ENCODE measurements at places on chromosomes 12 and 14.

DNA sequence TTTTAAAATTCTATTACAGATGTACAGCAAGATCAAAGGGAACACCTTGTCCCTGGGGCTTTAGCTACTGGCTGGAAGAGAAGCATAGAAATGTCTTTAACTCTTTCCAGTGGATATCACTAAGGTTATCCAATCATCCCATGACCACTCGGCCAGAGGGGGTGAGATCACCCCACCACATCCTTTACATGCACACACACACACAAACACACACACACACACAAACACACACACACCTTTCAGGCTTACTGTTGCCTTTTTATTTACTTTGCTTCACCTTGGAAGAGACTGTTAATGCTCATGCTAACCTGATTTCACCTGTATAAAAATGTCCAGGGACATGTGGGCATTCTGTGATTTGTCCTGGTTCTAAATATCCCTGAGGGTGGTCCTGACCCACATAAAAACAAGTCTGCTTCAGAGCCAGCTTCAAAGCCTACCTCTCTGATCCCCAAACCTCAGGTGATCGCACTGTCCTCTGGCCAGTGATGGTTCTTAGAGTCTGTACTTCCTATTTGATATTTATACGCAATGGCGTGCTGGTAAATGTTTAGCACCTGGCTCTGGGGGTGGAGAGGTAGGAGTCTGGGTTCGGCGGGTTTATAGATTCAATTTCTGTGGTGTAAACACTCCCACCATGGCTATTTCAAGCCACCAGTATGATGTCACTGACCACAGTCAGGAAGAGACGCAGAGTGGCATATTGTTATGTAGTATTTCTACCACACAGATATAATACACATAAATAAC is 166.1 kb upstream of the EEA1 start:
- peak; percentile 5 for DNase-seq

DNA sequence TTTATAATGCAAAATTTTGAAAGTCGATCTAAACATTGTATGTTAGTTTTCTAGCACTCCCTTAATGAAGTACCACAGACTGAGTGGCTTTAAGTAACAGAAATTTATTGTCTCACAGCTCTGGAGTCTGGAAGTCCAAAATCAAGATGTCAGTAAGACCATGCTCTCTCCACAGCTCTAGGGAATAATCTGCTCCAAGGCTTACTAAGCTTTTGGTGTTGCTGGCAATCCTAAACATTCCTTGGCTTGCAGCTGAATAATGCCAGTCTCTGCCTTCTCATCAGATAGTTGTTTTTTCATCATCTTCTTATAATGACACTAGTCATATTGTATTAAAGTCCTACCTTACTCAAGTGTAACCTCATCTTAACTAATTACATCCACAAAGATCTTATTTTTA is 102.2 kb downstream of the RASSF9 start:
- no peak for DNase-seq

DNA sequence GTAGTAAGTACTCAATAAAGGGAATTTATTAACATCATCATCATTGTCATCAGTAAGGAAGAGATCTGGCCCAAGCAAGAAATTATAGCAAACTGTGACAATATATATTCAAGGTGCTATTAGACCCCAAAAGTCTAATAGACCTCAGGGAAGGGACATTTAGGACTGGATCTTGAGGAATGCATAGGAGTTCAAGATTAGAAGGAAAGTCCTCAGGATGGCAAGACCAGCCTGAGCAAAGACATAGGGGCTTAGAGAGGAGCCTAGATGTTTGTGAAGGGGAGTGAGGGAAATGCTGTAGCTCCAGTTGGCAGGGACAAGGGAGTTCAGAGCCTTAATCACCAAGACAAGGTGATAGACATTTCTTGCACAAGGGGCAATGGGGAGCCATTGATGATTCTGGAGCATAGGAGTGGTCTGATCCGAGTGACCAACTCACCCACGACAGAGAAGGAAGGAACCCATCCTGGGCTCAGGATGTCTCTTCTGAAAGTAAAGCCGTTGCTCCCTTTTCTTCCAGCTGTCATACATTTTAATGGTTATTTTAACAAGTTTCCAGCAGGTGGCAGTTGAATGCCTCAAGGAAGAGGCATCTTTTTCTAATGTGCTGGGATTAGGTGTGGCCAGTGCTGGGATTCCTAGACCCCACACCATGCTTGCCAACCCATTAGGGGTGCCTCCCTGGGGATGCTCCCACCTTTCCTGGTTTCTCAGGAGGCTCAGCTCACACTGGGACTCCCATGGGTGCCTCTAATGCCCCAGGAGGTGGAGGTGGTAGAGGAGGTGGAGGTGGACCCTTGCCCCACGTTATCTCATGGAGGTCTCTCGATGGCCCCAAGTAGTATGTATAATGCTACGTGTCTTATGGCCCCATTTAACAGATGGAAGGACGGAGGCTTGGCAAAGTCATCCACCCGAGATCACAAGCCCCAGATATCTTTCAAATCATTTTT is 37.8 kb downstream of the PHETA1 start:
- no peak for DNase-seq

GRCh38 chr14:103086771-103087342 is 2.8 kb downstream of the LBHD2 start:
- no peak for DNase-seq

DNA sequence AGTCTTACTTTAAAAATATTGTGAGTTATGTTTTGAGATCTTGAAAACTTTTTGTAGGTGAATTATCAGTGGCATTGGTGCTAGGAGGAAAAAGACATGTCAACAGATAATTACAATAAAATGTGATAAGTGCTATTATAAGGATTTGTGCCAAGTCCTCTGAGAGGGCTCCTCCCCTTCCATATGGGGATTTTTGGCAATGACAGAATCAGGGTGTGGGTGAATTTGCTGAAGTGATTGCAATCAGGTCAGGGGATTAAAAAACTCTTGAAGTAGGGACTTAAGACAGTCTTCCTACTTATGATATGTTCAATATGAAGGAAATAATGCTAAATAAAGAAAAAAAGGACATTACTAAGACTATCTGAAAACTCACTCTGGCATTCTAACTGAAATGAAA is 122.5 kb downstream of the SLC15A5 start:
- no peak for DNase-seq

- DNase-seq = no peak
Observed at GRCh38 chr12:131535779-131536178, 175.1 kb upstream of the SFSWAP start.

DNA sequence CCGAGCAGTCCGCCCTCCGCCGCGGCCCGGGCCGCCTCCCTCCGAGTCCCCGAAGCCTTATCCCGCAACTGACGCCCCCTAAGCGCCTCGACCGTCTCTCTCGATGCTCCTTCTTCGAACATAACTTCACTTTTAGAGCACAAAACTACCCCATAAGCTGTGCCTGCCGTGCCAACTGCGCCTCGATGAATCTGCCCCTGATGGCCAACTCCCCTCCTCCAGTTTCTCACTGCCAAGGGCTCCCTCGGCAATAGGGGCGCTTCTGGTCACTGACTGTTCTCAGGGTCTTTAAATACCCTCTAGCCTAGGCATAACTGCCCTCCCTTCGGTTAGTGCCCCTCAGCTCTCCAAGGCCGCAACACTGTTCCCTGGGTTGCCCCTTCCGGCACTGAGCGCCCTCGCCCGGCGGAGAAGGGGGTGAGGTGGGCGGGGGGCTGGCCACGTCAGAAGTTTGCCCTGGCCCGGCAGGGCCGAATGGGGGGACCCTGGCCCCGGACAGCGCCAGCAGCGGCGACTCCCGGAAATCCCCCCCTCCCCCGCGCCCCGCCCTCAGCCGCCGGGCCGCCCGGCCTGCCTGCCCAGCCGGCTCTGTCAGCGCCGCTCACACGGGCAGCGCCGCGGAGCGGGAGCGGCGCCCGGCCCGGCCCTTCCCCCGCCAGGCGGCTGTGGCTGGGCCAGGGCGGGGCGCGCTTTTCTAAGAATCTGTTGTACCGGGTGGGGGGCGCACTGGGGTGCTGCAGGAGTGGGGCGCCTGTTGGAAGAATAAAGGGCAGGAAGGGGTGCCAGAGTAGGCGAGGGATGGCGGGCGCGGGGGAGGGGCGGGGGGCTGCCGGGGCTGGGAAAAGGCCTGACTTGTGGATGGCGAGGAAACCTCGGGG is 10.6 kb downstream of the RARG start:
- no peak for DNase-seq

DNA sequence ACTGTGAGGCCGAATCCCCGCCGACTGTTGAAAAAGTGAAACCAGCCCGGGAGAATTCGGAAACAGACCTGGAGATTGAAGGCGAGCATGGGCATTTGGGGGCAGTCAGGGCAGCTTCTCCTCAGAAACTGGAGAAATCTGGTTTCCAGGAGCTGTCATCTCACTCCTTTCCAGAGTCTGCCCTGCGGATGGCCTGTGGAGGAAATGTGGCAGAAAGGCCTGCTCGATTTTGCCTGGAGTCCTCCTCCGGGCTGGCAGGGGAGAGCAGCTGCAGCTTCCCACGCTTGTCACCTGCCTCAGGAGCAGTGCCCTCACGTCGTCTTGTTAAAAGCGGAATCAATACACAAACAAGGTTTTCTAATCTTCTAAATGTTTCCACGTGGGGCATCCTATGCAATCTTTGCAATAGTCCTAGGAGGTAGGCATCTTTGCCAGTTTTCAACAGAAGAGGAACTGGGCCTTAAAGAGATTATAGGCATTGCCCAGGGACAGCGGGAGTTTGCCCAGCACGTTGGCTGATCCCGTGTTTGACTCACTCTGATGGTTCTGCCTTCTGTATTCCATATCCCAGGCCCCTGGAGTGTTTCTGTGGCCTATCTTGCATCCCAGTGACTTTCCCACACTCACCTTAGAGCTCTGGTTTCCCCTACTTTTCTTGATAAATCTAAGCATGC is 2.3 kb downstream of the LRRC74A start:
- DNase-seq = no peak

GRCh38 chr12:100279607-100280244 is 12.7 kb downstream of the SCYL2 start:
- DNase-seq = no peak

DNA sequence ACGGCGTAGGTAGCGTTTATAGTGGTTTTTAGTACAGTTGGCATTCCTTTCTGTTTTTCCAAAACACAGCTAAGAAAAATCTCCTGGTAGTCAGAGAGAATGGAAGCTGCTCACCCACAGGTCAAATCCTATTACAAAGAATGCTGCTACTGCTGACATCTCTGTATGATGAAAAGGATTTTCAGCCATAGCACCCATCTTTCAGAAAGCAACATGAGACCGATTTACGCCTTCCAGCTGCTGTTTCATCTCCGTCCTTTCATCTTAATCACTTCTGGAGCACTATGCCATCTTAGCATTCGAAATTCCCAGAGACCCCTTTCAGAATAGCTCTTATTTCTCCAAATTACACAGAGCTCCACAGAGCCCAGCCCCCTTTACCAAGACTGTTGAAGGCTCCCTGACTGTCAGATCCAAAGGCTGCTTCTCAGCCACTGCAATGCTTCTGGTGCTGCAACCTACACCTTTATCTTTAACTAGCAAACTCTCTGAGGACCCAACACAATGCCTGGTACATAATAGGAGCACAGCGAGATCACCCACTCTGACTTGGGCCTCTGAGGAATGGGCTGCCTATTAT is 211.8 kb downstream of the NEDD1 start:
- no peak for DNase-seq

- no peak for DNase-seq
Observed at GRCh38 chr14:91693346-91693745, 38.5 kb downstream of the CATSPERB start.

DNA sequence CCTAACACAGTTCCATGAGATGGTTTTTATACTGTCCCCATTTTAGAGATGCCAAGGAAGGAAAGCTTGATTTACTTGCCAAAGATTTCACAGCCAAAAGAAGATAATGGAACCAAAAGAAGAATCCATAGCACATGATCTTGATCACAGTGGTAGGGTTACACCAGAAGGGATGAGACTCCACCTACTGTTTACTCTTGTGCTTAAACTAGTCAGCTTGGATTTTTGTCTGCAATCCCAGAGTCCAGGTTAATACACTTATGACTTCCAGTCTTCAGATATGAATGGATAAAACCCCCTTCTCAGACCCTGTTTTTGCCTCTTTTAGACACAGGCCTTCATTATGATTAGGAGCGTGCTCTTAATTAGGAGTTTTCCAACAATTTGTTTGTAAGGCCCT is 454.2 kb downstream of the AEBP2 start:
- no peak for DNase-seq

DNA sequence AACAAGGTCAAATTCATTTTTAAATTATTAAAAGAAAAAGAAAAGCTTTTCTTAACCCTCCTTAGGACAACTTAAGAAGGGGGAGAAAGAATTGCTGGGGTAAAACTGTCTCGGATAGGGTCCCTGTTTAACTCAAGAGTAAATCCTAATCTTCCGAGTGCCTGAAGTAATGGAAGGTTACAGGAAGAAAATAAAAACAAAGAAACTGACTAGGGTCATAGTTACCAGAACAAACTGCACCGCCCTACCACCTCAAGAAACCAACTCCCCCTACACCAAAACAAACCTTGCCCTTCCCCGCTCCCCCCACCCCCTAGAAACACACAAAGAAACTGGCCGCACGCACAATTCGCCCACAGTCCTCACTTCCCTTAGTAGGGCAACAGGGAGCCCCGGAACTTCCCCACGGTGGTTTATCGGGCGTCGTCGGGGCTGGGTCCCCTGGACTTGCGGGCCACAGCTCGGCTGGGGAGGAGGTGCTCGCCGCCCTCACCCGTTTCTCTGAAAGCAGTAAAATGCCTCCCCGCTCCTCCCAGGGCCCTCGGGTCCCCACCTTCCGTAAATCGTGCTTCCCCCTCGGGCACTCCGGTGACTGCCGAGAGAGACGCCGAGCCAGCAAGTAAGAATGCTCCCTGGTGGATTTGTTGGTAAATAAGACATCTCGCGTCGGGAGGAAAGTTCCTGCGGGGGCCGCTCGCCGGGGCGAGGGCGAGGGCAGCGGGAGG is 2.4 kb downstream of the SINHCAF start:
- DNase-seq = peak; percentile 28

- DNase-seq = no peak
Observed at GRCh38 chr12:28629691-28630090, 439.4 kb downstream of the CCDC91 start.

Measured in stimulated activated CD8-positive, alpha-beta memory T cell treated with anti-CD3 and anti-CD28 coated beads, Interleukin-7, amount 100 ng/mL, for 48 hours (primary cell).